ENCODE measurements at places on chromosomes 2 and 18. TPM values are rescaled to one million over a fixed set of nuclear protein-coding genes. Genes with fewer than 3 reads are reported as not detected.

SPATA3 gene
- polyA plus RNA-seq = not detected

HOXD12 gene
- 0.79 TPM for polyA plus RNA-seq

EEF1B2 gene
- 667 TPM for polyA plus RNA-seq

KCNF1 gene
- polyA plus RNA-seq = 0.64 TPM

CYP1B1 gene
- 78.4 TPM for polyA plus RNA-seq

KCNK3 gene
- 1.1 TPM for polyA plus RNA-seq

GRCh38 chr2:96330407-96330806 lies 5.2 kb upstream of the NCAPH start:
- DNase-seq = no peak

- no peak for DNase-seq
Observed at GRCh38 chr18:63046375-63046774, 273.2 kb downstream of the BCL2 start.

- DNase-seq = no peak
Observed at GRCh38 chr2:188623995-188624643, 332.4 kb downstream of the GULP1 start.

GRCh38 chr2:237164474-237165042 lies 78.9 kb downstream of the COPS8 start:
- DNase-seq = no peak

- no peak for DNase-seq
Observed at GRCh38 chr18:56988022-56988421, 158.9 kb upstream of the BOD1L2 start.

DNA sequence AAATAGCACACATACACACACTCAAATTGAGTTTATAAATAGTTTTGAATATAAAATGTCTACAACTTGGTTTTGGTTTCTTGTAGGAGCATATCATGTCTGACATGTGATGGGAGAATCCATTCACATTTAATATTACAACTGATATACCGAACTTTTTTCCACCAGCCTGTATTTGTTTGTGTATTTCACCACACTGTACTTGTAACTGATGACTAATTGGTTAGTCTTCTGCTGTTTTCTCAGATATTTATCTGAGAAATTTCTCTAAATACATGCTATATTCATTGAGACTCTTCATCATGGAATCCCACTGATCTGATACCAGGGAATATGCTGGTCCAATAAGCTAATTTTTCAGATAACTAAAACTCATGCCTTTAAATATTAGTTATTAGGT lies 56.3 kb upstream of the UBXN4 start:
- DNase-seq = no peak

DNA sequence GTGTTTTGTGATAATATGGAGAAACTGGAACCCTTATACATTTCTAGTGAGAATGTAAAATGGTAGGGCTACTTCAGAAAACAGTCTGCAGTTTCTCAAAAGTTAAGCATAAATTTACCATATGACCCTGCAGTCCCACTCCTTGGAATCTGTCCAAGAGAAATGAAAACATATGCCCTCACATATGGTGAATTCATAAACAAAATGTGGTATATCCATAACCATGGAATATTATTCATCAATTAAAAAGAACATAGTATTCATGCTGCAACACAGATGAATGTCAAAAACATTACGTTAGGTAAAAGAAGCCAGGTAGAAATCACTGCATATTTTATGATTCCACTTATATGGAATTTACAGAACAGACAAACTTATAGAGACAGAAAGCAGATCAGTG lies 11.8 kb downstream of the ROCK2 start:
- no peak for DNase-seq

DNA sequence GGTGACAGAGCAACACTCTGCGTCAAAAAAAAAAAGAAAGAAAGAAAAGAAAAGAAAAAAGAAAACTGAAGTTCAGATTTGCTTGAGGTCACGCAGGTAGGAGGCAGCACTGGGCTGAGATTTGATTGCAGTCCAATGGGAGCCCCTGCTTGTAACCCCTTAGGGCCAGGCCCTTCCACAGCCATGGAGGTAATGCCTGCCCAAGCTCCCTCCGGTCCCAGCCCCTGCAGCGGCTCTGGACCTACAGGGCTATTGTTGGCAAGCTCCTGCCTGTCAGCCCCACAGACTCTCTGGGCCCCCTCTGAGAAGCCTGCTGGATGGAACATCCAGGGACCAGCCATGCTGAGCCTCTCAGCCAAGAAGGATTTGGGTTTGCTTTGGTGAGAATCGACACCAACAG lies 12.2 kb downstream of the ZFP36L2 start:
- DNase-seq = no peak

DNA sequence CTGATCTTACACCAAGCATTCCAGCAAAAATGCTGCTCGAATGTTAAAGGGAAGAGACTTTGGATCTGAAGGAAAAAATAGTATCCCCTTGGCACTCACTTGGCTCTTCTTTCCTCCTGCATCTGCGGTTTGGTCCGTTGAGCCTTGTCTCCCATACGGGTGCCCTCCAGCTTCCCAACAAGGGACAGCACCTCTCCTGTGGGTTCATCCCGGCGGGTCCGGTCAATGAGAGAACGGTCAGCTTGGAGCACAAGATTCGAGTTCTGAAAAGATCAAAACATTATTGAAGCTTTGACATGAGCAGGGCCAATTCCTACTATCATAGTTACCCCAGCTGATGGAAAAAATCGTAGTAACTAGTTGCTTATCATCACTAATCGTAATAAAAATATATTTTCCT lies 740 bp downstream of the SNRNP200 start:
- no peak for DNase-seq
